ENCODE measurements at places on chromosomes 12 and 14. TPM values are rescaled to one million over a fixed set of nuclear protein-coding genes. Genes with fewer than 3 reads are reported as not detected.

IFNG-AS1 gene
- 0.70 TPM for total RNA-seq

ITGB7 gene
- 3.7 TPM for total RNA-seq

RFC5 gene
- total RNA-seq = 25.1 TPM

RFLNA gene
- 15.0 TPM for total RNA-seq

PTPN6 gene
- 21.1 TPM for total RNA-seq

ZNF605 gene
- 18.9 TPM for total RNA-seq

LRRC43 gene
- total RNA-seq = 5.3 TPM

COQ6 gene
- 32.0 TPM for total RNA-seq

SSTR1 gene
- total RNA-seq = 0.99 TPM

SERPINA4 gene
- total RNA-seq = 1.4 TPM

GOLGA3 gene
- total RNA-seq = 44.4 TPM

EIF2S1 gene
- 47.0 TPM for total RNA-seq

TCL1B gene
- total RNA-seq = 0.23 TPM

TAS2R43 gene
- total RNA-seq = 10.3 TPM

INSM2 gene
- not detected for total RNA-seq

TMEM63C gene
- 0.35 TPM for total RNA-seq

POTEM gene
- total RNA-seq = not detected

VWF gene
- total RNA-seq = 34.8 TPM

GPX2 gene
- 2.5 TPM for total RNA-seq

TRPV4 gene
- 13.9 TPM for total RNA-seq

KLHL33 gene
- total RNA-seq = 1.5 TPM

BEST3 gene
- total RNA-seq = 14.2 TPM

CBLN3 gene
- total RNA-seq = 2.6 TPM

HPD gene
- 0.93 TPM for total RNA-seq

SPATA7 gene
- total RNA-seq = 25.7 TPM

RASSF9 gene
- total RNA-seq = 10.4 TPM

RPL6 gene
- total RNA-seq = 898 TPM

AQP2 gene
- total RNA-seq = 339 TPM

SELPLG gene
- 4.8 TPM for total RNA-seq

OR6C76 gene
- total RNA-seq = not detected

ACVRL1 gene
- 72.2 TPM for total RNA-seq

C12orf60 gene
- total RNA-seq = 2.7 TPM

TMEM30B gene
- total RNA-seq = 14.3 TPM

PDZRN4 gene
- 3.4 TPM for total RNA-seq

CCDC197 gene
- 0.23 TPM for total RNA-seq

PRKD1 gene
- total RNA-seq = 32.4 TPM

PROX2 gene
- total RNA-seq = not detected

LPAR5 gene
- 2.2 TPM for total RNA-seq

ZBTB39 gene
- 8.9 TPM for total RNA-seq

APOF gene
- not detected for total RNA-seq

KCNC2 gene
- 2.2 TPM for total RNA-seq

ADAM21 gene
- not detected for total RNA-seq

A2M gene
- total RNA-seq = 306 TPM

FUT8 gene
- 20.0 TPM for total RNA-seq

SLC38A4 gene
- 8.8 TPM for total RNA-seq

RBMS2 gene
- 29.1 TPM for total RNA-seq

All from metanephros (tissue), 2 donors.